Melanocyte of skin (primary cell): ENCODE measurements at places on chromosomes 3 and 15. TPM values are rescaled to one million over a fixed set of nuclear protein-coding genes. Genes with fewer than 3 reads are reported as not detected.

TUSC7 gene
- not detected in 2 replicates for total RNA-seq

HESX1 gene
- total RNA-seq = 0.31 TPM in 1 of 2 replicates, not detected in the other

EPHB3 gene
- total RNA-seq = 1.1 and 1.3 TPM in 2 replicates

ROBO2 gene
- total RNA-seq = 25.0 and 35.0 TPM in 2 replicates

ANAPC13 gene
- 48.3 and 54.6 TPM in 2 replicates for total RNA-seq

CDCP1 gene
- 11.0 and 20.1 TPM in 2 replicates for total RNA-seq

MST1 gene
- 2.0 and 3.5 TPM in 2 replicates for total RNA-seq

FBLN2 gene
- total RNA-seq = 0.46 and 0.67 TPM in 2 replicates

CORO2B gene
- total RNA-seq = 1.0 and 6.9 TPM in 2 replicates

RTP1 gene
- not detected in 2 replicates for total RNA-seq

CGNL1 gene
- under 0.01 and 0.15 TPM in 2 replicates for total RNA-seq

PRR20G gene
- total RNA-seq = not detected in 2 replicates

ALDH1A3 gene
- total RNA-seq = 12.0 and 31.6 TPM in 2 replicates

PRSS50 gene
- total RNA-seq = not detected in 2 replicates

PCYT1A gene
- total RNA-seq = 79.8 and 104 TPM in 2 replicates

SPATA12 gene
- 0.31 TPM in 1 of 2 replicates, not detected in the other for total RNA-seq

ATP13A5 gene
- total RNA-seq = not detected in 2 replicates

RAB6B gene
- 2.3 and 2.7 TPM in 2 replicates for total RNA-seq

KBTBD12 gene
- total RNA-seq = not detected in 2 replicates

MEX3B gene
- total RNA-seq = 1.3 and 2.0 TPM in 2 replicates

NDN gene
- 50.9 and 72.6 TPM in 2 replicates for total RNA-seq

PIF1 gene
- total RNA-seq = 11.0 and 17.8 TPM in 2 replicates

NRG4 gene
- under 0.01 TPM in 1 of 2 replicates, not detected in the other for total RNA-seq

CLDN18 gene
- total RNA-seq = not detected in 2 replicates

UACA gene
- 33.3 and 65.2 TPM in 2 replicates for total RNA-seq

MB21D2 gene
- total RNA-seq = 2.0 and 2.7 TPM in 2 replicates

MYLK gene
- 7.3 and 13.6 TPM in 2 replicates for total RNA-seq

GOLGA8G gene
- not detected in 2 replicates for total RNA-seq

GPR62 gene
- total RNA-seq = not detected in 2 replicates

RASGRP1 gene
- 0.31 TPM in 1 of 2 replicates, not detected in the other for total RNA-seq

FURIN gene
- 53.2 and 77.9 TPM in 2 replicates for total RNA-seq

ERICH6 gene
- total RNA-seq = not detected in 2 replicates

HOMER2 gene
- 9.3 and 20.0 TPM in 2 replicates for total RNA-seq

CLRN1 gene
- total RNA-seq = not detected in 2 replicates

CKMT1A gene
- total RNA-seq = 0.36 TPM in 1 of 2 replicates, not detected in the other

SCAANT1 gene
- total RNA-seq = not detected in 2 replicates

STAB1 gene
- total RNA-seq = under 0.01 TPM in 2 replicates
